Bone marrow (tissue), 2 donors: ENCODE measurements at places on chromosomes 11 and 22.

GRCh38 chr11:134069426-134070341, 812 bp downstream of the JAM3 start:
- DNase-seq = no peak

GRCh38 chr11:104256525-104256924, 92.6 kb upstream of the PDGFD start:
- DNase-seq = no peak

- DNase-seq = no peak
Observed at GRCh38 chr11:124882339-124883071, 15.2 kb downstream of the ROBO4 start.

- DNase-seq = no peak
Observed at GRCh38 chr11:17294033-17294432, 17.5 kb downstream of the NUCB2 start.

DNA sequence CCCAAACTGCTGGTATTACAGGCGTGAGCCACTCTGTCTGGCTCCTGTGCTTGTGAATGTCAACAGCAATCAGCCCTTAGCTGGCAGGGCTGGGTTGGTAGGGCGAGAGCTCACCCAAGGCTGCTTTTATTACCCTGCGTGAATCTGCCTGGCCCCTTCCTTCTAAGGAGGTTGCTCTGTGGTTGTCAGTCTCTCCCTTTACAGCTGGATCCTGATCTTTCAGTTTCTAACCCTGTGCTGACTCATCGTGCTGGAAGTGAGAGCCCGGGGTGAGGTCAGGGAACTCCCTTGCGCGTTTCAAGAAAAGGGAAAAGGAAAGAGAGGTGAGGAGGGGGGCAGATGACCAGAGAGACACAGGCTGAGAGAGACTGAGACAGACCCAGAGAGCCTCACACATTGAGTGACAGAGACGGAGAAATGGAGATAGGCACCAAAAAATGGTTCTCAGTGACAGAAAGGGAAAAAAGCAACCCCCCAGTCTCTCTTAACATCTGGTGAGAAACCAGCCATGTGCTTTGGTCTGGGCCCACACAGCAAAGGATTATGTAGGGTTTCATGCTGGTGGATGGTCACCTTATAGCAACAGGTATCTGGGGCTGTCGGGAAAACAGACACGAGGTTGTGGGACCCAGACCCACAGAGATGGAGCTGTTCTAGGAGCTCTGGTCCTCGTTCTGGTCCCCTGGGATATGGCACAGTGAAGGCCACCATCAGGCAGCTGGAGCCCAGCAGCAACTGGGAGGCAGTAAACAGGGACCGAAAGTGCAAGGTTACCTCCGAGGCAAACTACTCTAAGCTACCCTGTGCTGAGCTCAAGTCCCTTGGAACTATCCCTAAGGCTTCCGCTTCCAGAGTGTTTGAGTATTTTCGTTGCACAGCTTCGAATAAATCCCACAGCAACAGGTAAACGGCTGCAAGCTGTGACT, 2.5 kb downstream of the TCN2 start:
- peak; percentile 86 for DNase-seq

DNA sequence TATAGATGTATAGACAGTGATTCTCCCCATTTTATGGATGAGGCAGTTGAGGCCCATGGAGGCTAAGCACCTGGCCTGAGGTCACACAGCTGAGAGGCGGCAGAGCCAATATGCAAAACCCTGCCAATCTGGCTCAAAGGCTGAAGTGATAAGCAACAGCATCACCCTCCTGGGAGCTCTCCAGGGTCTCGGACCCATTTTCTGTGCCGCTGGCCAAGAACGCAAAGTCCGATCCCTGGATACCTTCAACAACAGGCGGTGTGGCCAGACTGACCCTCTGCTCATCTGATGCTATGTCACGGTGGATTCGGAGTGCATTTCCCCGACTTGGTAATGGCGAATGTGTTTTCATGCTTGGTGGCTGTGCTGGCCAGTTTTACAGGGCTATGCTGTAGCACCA, 595.0 kb downstream of the TBC1D22A start:
- DNase-seq = no peak

- DNase-seq = no peak
Observed at GRCh38 chr11:131464461-131464860, 94.0 kb downstream of the NTM start.

- no peak for DNase-seq
Observed at GRCh38 chr11:68013611-68014156, 3.6 kb downstream of the ALDH3B1 start.
